ENCODE measurements at places on chromosomes 4 and X. TPM values are rescaled to one million over a fixed set of nuclear protein-coding genes. Genes with fewer than 3 reads are reported as not detected.

BMPR1B gene
- 1.8 TPM for total RNA-seq

FGFBP2 gene
- total RNA-seq = not detected

PAGE1 gene
- total RNA-seq = not detected

ADH1A gene
- total RNA-seq = not detected

ALB gene
- not detected for total RNA-seq

MAGEA6 gene
- total RNA-seq = not detected
